HS-5 (cell line): ENCODE measurements at places on chromosomes 11 and 22.

- DNase-seq, result no peak
Measured at GRCh38 chr11:107139396-107139795, 121.1 kb upstream of the GUCY1A2 start.

- peak; percentile 25 for DNase-seq
Measured at GRCh38 chr11:124276081-124276480, 19.9 kb downstream of the OR8G5 start.

GRCh38 chr11:44037658-44037998, 10.2 kb upstream of the ACCSL start:
- DNase-seq, result no peak

- no peak for DNase-seq
Measured at GRCh38 chr11:36874291-36874690, 276.3 kb upstream of the RAG2 start.

DNA sequence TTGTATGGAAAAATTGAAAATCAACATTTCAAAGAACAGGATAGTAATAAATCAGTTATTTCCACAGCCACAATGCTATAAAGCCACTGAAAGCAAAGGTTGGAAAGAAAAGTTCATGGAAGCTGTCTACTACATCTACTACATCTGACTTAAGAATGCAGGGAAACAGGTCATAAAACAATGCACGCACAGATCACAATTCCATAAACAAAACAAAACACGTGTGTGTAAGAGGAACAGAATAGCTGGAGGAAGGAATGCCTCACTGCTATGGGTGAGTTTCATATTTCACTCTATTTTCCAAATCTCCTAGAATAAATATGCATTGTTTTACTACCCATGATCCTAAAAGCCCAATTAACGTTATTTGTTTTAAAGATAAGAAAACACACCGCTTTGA, 66.3 kb downstream of the NCAPD3 start:
- no peak for DNase-seq

DNA sequence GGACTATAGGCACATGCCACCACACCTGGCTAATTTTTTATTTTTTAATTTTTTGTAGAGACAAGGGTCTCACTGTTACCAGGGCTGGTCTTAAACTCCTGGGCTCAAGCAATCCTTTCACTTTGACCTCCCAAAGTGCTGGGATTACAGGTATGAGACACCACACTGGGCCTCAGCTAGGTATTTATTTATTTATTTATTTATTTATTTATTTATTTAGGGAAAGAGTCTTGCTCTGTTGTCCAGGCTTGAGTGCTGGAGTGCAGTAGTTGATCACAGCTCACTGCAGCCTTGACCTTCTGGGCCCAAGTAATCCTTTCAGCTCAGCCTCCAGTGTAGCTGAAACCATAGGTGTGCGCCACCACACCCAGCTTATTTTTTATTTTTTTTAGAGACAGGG, 43.2 kb downstream of the HORMAD2 start:
- DNase-seq, result no peak

GRCh38 chr11:65879617-65880016, at the start of gene CTSW:
CTSW (plus strand) TSS chr11:65879837; CDS start chr11:65879855, 18 bp downstream.
- no peak for DNase-seq

DNA sequence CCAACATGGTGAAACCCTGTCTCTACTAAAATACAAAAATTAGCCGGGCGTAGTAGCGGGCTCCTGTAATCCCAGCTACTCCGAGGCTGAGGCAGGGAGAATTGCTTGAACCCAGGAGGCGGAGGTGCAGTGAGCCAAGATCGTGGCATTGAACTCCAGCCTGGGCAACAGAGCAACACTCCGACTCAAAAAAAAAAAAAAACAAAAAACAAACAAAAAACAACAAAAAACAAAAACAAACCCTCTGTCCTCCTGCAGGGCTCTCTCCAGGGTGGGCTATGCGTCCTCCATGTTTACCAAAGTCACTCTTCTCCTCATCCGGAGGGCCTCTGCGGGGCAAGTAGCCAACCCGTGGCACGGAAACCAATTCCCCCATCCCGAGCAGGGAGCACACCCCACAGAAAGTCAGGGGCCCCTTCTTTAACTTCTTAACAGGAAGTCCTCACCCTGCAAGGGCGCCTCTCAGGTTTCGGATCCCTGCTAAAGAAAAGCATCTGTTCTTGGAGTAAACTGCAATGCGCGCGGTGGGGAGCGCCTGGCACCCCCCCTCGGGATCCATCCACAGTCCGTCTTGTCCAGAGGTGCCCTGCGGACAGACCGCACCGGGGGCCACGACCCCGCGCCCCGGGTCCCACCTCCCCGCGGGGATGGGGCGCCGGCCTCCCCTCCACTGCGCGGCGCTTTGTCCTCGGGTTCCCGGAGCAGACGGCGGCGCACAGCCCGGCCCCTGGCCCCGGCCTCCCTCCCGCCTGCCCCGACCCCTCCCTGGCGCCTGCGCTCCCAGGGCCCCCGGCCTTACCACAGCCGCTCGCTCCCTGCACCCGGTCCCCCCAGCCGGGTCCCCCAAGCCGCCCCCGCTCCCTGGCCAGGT, 712 bp downstream of the CERK start:
- no peak for DNase-seq

DNA sequence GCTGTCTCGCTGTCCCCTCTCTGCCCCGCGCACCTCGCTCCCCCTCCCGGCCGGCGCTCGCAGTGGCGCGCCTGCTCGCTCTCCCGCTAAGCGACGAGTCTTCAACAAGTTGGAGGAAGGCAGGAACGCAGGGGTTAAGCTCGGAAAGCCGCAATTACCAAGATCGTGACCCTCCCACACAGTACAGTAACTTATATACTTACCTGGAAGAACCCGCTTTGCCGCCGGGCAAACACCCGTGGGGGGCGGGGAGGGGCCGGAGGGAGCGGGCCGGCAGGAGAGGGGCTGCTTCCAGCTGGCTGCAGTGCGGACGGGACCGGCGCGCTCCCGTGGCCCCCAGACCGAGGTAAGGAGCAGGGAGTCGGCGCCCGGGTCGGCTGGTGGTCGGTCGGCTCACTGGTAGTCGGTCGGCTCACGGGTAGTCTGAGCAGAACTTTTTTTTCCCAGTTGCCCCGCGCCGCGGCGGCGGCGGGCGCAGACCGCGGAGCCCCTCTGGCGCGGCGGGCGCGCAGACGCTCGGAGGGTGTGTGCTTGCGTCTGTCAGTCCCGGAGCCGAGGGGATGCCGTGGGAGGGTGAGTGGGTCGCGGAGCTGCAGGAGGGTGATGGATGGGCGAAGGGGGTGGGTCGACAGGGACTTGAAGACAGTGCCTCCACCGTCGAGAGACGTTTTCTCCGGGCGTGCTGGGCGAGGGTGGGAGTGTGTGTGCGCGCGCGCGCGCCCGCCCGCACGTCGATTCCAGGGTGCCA, 101.2 kb upstream of the HSD17B12 start:
- DNase-seq, result peak; percentile 15

DNA sequence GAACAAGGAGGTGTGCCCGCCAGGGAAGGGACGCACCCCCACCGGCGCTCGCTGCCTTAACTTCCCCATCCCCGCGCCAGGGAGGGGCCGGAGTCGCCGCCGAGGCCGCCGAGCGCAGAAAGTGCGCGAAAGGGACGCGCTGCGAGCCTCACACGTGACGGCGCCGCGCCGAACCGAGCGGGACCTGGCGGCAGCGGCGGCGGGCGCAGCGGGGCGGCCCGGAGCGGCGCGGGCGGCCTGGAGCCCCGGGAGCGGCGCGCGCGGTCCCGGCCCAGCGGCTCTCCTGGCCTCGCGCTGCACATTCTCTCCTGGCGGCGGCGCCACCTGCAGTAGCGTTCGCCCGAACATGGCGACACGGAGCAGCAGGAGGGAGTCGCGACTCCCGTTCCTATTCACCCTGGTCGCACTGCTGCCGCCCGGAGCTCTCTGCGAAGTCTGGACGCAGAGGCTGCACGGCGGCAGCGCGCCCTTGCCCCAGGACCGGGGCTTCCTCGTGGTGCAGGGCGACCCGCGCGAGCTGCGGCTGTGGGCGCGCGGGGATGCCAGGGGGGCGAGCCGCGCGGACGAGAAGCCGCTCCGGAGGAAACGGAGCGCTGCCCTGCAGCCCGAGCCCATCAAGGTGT, at the start of gene SORL1:
Gene SORL1 (plus strand): TSS at position 329 of the 623 bp plus-strand sequence. CDS start 18 bp downstream, at position 347.
- DNase-seq, result no peak

DNA sequence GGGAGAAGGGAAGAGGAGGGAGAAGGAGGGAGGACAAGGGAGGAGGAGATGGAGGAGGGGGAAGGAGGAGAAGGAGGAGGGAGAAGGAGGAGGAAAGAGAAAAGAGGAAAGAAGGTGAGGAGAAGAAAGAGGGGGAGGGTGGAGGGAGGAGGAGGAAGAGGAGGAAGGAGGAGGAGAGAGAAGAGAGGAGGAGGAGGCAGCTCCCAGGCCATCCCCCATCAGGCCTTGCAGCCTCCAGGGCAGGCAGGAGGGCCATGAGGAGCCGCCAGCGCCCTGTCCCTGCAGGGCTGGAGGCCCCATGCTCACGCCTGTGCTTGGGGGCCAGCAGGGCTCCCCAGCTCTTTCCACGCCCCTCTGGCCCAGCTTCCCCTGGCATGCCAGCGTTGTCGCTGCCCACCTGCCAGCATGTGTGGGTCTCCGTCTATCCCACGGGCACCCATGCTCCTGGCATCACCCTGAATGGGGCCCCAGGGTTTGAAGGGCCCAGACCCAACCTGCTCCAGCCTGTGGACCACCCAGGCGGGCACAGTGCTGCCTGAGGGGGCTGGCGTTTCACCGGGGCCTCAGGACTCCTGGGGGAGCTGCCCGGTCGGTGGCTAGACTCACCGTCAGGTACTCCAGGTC, 5.2 kb downstream of the TSPAN32 start:
- no peak for DNase-seq

GRCh38 chr11:6030708-6031405, at the start of gene OR56A1:
OR56A1 (minus strand) TSS chr11:6030758; CDS start chr11:6027692, 3,066 bp downstream.
- DNase-seq, result no peak

DNA sequence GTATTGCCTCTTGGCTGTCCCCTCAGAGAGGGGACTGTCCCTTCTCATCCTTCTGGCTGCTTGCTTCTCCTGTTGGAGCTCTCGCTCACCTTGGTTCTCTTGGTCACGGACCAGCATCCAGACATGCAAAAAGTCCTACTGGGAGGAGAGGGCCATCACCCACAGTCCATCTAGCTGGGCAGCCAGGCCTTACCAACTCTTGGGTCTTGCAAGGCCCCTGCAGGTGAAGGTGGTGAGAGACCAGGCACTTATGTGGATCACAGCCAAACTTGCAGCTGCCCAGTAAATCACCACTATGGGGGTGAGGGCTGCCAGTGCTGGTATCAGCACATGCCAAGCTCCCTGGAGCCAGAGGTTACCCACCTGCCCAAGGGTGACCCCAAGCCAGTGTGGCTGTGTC, 36.3 kb downstream of the KCNQ1OT1 start:
- no peak for DNase-seq

- DNase-seq, result no peak
Measured at GRCh38 chr22:49487950-49488349, 339.7 kb downstream of the BRD1 start.

DNA sequence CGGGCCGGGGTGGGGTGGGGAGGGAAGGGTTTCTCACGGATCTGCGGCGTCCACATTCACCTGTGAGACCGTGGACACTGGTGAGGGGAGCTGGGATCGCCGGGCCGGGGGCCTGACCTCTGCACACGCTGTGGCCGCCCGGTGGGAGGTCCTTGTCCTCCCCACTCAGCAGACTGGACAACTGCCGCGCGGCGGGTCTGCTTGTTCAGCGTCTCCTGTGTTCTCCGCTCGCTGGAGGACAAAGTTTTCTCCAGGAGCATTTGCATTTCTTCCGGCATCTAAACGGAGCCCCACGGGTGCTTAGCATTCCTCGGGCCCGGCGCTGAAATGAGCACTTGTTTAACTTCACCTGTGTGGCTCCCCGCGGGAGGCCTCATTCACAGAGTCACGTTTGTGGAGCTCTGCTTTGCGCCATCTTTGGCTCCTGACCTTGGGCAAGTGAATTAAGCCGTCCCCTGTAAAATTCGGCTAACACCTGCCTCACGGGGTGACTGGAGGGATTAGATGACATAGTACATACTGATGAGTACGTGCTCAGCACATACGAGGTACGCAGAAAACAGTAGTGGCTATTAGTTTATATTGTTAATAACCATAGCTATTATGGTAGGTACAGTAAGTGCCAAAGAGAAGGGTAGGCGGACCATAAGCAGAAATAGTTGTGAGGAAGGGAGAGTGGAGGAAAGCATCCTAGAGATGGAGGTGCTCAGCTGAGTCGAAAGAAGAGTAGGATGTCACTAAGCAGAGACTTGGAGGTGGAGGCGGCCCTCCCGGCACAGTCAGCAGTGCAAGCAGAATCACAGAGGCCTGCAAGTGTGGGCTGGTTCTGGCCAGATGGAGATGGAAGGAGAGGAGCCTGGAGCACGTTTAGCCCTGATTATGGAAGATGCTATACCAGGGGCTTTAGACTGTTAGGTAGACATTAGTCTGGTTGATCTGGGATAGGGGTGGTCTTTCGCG, 885 bp downstream of the TRMU start:
- no peak for DNase-seq

GRCh38 chr22:26141831-26142230, 27.4 kb upstream of the SEZ6L start:
- no peak for DNase-seq

GRCh38 chr11:20707876-20708275, 38.5 kb downstream of the NELL1 start:
- DNase-seq, result no peak

- DNase-seq, result no peak
Measured at GRCh38 chr11:108698844-108699642, 34.2 kb downstream of the DDX10 start.

DNA sequence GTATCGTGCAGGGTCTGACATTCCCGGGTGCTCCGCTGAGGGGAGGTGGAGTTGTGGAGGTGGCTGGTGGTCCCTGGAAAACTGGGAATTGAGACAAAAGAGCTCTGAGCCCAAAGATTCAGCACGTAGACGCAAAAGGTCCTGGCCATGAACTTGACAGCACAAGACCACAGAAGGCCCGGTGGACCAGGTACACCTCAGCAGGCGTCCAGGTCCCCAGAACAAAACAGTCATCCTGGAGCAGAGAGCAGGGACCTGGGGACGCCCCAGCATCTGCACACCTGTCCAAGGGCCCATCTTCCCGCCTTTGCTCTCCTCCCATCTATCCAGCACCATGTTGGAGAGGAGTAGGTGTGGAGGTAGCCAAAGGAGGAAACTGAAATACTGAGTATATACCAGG, 13.8 kb upstream of the MB start:
- no peak for DNase-seq

DNA sequence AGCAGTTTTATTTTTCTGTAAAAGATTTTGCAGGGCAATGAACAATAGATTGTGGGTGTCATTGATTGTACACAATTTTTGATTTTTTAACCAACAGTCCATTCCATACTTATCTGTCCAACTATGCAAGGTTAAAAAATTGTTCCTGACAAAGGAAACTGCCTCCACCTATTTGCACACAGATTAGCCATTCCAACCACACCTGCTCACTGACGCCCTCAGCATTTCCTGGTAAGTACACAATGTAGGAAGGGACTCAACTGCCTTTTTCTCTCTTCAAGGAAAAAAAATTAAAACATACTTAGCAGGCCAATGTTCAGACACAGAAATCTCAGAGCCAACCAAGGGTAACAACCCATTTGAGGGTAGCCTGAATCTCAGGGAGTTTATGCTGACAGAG, 4.3 kb upstream of the FUT4 start:
- DNase-seq, result no peak

DNA sequence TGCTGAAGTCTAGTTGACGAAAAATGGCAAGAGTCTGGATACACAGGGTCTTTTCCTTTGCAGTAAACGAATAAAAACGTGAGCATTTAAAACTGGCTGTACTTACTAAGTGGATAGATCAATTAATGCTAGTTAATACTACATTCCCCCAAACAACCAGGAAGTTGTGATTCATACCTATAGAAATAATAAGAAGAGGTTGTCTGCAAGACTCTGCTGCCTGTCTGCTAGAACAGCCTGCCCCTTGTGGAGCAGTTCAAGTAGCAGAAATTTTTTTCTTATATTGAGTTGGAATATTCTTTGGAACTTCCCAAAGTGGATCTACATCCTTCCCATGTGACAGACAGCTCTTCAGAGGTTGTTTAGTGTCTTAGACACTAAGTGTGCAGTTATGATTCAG, 86.8 kb downstream of the TEAD1 start:
- DNase-seq, result no peak
